ENCODE measurements at places on chromosomes 4 and X.

GRCh38 chr4:25638806-25639205 is 16.8 kb upstream of the SLC34A2 start:
- no peak for DNase-seq

DNA sequence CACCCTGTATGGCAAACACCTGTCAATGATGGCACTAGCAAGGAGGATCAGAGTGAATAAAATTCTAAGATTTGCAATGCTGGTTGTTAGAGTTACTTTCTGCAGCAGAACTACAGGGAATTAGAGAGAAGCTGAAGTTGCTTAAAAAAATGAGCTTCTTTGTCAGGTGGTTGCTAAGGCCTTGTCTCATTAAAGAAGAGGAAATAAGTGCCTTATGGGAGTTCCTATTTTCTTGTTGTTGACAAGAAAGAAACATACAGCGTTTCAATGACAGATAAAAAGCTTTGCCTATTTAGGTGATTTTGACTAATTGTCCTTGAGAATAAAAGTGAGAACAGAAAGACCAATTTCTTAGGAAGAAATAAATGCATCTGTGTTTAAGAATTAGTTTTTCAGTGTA is 106.0 kb upstream of the ARHGAP24 start:
- DNase-seq = no peak

DNA sequence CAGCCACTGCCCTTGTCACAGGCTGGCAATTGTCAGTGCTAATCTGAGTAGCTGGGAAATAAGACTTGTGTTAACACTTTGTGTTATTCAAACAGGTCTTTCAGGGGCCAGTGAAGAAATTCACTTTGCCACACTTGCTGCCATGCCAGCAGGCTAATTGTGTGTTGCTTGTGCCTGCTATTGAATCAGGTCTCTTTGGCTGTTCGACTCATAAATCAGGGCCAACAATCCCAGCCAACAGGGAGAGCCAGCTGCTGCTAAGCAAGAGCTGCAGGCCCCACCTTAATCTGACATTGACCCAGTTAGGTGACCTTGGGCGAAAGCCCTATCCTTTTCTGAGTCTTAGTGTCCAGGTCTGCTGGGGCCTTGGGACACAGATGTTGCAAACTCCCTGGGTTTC is 28.1 kb upstream of the MAMLD1 start:
- no peak for DNase-seq

DNA sequence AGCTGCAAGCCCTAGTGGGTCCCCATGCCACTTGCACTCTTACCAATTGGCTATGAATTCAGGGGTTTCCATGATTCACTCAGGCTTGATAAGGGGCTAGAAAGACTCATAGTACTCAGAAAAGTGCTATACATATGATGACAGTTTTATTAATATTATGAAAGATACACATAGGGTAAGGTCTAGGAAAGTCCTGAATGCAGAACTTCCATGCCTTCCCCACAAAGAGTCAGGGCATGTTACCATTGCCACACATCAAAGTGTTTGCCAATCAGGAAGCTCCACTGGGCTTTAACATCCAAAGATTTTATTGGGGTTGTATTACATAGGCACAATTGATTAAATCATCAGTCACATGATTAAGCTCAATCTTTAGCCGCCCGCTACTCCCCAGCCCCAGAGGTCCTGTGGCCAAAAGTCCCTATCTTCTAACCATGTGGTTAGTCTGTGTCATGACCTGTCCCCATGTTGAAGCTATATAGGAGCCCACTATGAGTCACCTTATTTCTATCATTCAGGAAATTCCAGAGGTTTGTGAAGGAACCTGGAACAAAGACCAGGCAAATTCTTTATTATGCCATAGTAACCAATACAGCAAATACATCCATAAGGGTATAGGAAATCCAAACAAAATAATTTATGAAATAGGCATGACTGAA is 635.6 kb downstream of the STPG2 start:
- DNase-seq = no peak

- no peak for DNase-seq
These were observed 394.9 kb upstream of the PABPC5 start for GRCh38 chrX:91039777-91040176.

GRCh38 chrX:101108284-101108683 is 10.3 kb downstream of the CENPI start:
- DNase-seq = no peak
